ENCODE measurements at places on chromosomes 1 and 21.

- peak; percentile 67 for DNase-seq
These were observed 46.1 kb upstream of the SLC30A1 start for GRCh38 chr1:211625040-211625439.

DNA sequence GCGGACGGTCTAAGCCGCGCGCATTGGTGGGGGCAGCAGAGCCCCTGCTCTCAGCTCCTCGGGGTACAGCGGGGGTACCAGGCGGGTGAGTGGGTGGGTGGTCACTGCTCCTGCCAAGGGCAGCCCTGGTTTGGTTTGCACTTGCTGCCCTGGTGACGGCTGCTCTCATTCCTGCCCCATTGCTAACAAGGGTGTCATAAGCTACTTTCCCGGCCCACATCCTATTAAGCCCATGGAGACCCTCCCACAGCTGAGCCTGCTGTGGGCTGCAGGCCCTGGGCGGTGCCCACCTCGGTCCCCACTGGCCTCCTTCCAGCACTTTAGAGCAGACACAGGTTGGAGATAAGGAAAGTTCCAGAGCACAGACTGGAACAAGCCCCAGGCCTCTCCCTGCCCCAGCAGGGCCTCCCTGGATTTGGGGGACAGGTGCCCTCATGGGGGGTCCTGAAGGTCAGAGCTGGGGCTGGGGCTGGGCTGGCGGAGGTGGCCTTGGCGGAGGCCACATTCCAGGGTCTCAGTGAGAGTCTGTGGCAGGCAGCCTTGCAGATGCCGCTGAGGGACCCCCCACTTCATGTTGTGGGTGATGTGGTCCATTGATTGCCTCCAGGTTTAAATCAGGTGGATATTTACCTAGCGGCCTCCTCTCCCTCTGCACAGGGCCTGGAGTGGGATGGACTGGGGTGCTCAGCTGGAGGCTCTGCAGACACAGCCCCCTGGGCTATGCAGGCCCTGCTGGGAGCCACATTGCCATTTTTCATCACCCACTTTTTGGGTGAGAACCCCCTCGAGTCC is 27.0 kb downstream of the COL18A1 start:
- no peak for DNase-seq

GRCh38 chr1:91161749-91162148 is 139.9 kb upstream of the ZNF644 start:
- DNase-seq, result no peak

GRCh38 chr1:54606096-54606989 is 17.0 kb downstream of the FAM151A start:
- DNase-seq, result no peak

DNA sequence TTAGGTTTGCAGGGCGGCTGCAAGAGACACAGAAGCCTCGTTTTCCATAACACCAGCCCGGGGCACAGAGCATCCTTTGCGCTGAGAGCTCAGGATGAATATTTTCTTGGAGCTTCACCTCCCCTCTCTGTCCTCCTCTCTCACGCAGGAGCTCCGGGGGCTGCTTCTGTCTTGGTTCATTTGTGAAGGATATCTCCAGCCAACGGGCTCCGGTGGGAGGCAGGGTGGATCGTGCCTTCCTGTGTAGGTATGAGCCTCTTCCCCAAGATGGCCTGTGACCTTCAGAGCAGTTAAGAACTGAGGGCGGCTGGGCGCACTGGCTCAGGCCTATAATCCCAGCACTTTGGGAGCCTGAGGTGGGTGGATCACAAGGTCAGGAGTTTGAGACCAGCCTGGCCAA is 319.0 kb upstream of the C1orf174 start:
- no peak for DNase-seq

GRCh38 chr1:27759236-27759635 is 13.8 kb upstream of the STX12 start:
- DNase-seq, result no peak

DNA sequence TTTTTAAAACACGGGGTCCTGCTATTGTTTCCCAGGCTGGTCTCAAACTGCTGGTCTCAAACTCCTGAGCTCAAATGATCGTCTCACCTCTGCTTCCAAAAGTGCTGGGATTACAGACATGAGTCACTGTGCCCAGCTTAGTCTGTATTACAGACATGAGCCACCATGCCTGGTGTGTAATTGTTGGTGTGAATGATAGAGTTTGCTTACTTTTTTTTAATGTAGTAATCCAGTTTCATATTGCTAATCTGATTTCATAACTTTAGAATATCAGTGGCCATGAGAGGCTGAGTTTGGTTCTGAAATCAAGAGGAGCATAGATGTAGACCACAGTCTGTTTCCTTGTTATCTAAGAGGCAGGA is 3.4 kb downstream of the EPB41 start:
- no peak for DNase-seq

DNA sequence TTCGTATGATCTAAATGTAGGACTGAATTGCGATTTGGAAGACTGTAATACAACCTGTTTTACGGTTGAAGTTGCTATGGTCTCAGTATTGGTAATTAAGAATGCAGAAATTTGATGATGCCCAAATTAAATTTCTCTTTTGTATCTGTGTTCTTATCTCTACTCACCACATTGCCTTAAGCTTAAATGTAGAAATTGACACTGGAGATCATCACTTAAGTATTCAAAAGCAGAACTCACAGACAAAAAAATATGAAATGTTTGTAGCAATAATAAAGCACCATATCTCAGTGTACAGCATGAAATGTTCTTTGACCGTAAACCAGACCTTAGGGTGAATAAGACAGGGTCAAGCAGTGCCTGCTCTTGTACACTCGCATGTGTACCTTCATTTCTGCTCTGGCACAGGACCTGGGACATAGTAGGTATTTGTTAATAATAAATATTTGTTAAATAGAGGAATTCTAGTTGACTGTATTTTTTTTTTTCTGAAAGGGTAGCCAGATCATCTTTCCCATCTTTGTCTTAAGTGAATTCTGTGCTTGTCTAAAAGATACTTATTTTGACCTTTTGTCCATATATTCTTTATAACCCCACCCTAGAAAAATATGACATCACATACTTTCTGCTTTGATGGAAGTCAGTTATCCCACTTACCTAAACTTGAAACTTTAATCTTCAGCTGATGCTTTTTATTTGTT is 1.5 kb downstream of the CDC7 start:
- DNase-seq, result no peak

GRCh38 chr1:111596499-111596898 is 23.1 kb upstream of the RAP1A start:
- DNase-seq, result no peak

- DNase-seq, result no peak
These were observed 138.3 kb downstream of the FOXD2 start for GRCh38 chr1:47575855-47576757.

- peak; percentile 39 for DNase-seq
These were observed 7.0 kb upstream of the IGSF21 start for GRCh38 chr1:18100491-18101063.

GRCh38 chr1:47841356-47841755 is 155.8 kb downstream of the TRABD2B start:
- no peak for DNase-seq

DNA sequence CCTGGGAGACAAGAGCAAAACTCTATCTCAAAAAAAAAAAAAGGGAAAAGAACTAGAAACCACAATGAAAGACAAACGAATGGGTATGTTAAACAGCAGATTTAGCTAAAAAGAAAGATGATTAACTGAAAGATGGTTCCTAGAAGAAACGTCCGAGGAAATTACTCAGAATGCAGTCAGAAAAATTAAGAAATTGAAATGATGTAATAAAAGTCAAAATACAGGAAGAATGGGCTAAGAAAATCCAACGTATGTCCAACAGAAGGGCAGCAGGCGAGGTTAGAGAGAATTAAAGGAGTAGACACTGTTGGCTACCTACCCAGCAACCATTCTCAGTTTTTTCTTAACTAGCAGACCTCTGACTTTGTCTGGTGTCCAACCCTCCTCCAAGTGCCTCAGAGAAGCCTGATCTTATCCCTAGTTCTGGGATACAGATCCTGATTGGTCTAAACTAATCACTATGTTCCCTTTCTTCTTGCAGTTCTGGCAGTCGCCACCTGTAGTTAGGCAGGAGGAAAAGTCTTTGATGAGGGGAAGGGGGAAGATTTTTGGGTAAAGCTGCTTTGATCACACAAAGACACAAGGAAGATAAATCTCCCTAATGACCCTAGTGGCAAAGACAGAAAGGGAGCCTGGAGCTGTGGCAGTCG is 25.7 kb downstream of the GPR161 start:
- DNase-seq, result no peak

DNA sequence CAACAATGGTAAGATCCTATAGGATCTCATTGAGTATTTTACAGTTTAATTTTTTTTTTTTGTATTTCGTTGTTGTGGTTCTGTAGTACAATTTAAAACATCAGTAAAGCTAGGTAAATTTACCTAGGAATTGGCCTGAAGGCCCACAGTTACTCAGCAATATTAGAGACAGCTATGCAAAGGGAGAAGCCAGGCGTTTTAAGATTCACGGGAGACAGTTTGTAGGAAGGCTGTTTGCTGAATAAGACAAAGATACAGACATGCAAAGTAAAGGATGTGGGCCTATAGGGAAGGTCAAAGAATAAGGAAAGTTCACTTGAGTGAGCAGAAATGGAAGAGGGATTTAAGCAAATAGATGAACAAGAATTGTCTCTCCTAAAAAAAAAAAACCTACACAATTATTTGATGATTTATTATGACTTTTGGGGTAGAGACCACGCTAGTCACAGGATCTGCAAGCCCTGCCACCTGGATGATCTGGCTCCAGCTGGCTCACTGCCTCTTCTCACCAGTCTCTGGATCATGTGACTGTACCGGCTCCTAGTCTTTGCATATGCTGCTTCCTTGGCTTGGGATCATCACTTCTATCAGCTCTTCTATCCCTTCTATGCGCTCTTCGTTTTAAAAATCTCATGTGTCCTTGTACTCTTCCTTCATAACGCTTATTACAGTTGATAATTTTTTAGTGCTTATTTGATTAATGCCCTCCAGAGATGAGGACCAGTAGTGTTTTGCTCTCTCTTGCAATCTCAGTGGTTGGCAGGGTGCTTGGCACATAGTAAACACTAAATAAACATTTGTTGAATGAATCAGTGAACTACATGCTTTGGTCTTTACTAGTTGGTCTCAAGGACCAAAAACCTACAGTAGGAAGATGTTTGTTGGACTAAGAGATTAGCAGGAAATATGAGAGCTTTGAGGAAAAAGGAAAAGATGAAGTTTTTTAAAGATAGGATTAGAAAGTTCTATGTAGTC is 14.1 kb downstream of the DYRK1A start:
- no peak for DNase-seq

DNA sequence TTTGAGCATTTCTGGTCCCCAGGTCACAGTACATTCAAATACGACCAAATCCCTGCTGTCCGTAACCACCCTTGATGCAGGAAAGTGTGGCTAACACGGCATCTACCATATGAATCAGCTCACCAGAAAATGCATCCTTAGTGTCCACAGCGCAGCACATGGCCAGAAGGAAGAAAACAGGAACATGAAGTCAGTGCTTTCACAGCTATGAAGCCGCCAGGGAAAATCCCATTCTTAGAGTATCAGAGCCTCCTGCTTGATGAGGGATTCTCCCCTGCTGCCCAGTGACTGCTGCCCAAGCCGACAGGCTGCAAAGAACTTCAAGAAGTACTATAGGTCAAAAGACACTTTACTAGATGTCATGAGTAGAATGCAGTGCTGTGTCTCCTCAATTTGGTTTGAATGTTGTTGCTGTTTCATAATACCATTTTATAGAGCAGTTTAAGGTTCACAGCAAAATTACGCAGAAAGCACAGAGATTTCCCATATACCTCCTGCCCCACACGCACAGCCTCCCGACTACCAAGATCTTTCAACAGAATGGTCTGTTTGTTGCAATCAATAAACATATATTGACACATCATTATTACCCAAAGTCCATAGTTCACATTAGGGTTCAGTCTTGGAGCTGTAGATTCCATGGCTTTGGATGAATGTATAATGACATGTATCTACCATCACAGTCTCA is 14.5 kb downstream of the TIAM1 start:
- no peak for DNase-seq

DNA sequence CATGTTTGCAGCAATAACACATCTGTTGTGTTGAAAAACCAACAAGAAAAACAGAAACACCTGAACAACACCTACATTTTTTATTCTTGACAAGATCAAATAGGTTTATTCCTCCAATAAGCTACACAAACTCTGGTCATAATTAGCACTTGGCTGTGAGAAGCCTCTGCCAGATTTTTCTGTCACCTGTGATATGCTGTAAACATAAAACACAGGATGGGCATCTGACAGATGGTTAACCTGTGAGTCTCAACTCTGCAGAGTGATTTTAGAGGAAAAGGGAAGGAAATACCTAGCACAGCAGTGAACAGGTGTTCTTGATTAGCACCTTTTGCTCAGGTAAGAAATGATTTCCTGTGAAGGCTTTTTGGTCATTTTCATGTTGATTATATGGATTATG is 175.4 kb upstream of the COA6 start:
- no peak for DNase-seq

- DNase-seq, result no peak
These were observed 1.2 kb upstream of the TSPAN2 start for GRCh38 chr1:115090540-115090939.

- DNase-seq, result no peak
These were observed 33.0 kb upstream of the LRIG2 start for GRCh38 chr1:113040041-113040440.

GRCh38 chr1:17672226-17672625 is 82.9 kb upstream of the ACTL8 start:
- no peak for DNase-seq

DNA sequence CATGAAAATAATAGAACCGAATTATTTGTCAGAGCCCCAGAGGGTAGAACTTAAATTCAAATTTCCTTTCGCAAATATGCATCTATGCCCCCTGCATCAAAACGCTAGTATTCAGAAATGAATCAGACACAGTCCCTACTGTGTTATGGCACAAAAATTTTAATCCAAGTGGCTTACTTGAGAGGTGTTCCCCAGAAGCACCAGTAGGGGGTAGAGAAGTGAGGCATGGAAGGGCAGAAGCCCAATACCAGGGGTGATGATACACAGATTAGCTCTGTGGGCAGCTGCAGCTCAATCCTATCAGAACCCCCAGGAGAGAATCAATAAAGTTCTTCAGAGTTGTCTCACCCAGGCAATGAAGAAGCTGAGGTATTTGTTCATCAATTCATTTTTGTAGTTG is 342.2 kb downstream of the OMA1 start:
- DNase-seq, result peak; percentile 1

DNA sequence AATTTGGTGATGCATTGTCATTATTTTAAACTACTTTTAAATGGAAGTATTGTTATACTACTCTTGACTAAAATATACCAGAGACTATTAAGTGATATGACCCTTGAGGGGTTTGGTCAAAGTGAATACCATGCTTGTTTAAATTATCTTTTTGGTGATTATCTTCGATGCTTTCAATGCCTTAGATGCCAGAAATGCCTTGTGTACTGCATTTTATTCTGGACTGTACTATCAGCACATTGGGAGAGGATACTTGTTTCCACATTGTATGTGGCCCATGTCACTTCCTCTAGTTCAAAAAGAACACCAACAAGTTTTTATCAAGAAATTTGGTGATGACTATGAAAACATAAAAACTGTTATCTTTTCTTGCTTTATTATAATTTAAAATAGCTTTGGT is 16.3 kb downstream of the MAP3K7CL start:
- DNase-seq, result no peak

DNA sequence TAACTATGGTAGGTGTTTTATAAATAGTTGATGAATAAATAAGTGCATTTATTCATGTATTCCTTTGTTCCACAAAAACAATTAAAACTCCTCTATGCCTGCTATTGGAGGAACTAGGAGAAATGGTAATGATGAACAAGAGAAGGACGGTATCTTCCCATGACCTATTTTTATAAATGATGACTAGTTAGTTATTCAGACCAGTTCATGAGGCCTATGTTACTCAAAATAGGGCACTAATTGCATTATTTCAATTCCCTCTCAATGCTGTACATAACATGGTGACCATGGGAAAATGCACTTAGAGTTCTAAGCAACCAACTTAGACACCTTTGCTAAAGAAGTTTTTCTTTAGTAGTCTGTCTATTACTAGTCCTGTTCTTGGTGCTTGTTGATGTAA is 53.1 kb downstream of the XCL1 start:
- DNase-seq, result no peak

Measured in Caco-2 (cell line).